Foreskin fibroblast (primary cell): ENCODE measurements at places on chromosomes 16 and 17.
A peak's percentile ranks its signal among the peaks of the same experiment; 100 is the strongest.

DNA sequence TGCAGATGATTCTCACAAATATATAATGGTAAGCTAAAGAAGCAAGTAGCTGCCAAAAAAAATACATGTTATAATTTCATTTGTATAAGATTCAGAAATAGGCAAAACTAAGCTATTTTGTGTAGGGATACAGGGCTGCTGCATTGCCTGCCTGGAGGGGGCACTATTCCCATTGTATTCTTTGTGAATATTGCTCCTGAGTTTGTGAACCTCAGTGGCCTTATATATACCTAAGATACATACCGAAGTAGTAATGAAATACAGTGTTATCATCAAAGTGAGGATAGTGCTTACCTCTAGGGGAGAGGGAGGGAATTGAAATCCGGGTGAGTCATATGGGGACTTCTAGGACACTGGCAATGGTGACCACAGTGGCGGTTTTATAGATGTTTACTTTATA, 53.5 kb downstream of the C17orf58 start:
- peak; percentile 31 for DNase-seq

DNA sequence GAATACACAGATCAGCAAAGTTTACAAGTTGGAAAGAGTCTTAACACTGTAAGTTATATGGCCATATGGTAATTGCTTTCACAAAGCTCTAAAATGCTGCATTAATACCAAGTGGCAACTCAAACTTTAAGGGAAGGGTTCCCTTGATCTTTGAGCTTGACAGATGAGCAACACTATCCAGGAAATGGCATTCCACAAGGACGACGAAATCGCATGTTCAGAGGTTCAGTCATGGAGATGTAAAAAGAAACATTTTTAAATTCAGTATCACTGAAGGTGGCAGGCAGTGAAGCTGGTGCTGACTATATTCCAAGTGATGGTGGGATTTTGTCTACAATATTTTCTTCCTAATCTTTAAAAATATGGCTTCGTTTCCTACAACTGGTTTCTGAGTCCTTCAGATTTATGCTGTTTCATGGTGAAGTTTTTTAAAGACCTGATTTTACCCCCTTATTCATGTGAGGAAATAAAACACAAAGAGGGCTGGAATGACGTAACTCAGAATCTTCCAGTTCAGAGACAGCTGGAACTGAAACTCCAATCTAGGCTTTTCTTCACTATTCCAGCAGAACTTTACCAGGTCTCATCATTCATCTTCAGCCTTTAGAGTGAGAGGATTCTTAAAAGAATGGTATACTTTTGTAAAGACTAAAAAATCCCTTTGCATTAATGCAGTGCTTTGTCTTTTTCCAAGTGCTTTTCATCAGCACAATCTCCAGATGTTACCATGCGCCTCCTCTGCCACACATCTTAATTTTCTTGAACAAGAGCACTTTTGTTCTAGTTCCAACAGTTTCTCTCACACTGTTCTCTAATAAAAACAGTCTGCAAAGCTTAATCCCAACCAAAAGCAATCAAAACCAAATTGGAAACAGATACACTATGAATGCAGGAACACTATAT, 20.2 kb downstream of the CHCT1 start:
- peak; percentile 54 for DNase-seq

- no peak for DNase-seq
These were observed 40.1 kb upstream of the USP7 start for GRCh38 chr16:9003763-9004162.

- no peak for DNase-seq
These were observed 530 bp downstream of the CCL17 start for GRCh38 chr16:57405097-57405496.

- no peak for DNase-seq
These were observed 47.1 kb downstream of the EPN2 start for GRCh38 chr17:19284005-19284959.

DNA sequence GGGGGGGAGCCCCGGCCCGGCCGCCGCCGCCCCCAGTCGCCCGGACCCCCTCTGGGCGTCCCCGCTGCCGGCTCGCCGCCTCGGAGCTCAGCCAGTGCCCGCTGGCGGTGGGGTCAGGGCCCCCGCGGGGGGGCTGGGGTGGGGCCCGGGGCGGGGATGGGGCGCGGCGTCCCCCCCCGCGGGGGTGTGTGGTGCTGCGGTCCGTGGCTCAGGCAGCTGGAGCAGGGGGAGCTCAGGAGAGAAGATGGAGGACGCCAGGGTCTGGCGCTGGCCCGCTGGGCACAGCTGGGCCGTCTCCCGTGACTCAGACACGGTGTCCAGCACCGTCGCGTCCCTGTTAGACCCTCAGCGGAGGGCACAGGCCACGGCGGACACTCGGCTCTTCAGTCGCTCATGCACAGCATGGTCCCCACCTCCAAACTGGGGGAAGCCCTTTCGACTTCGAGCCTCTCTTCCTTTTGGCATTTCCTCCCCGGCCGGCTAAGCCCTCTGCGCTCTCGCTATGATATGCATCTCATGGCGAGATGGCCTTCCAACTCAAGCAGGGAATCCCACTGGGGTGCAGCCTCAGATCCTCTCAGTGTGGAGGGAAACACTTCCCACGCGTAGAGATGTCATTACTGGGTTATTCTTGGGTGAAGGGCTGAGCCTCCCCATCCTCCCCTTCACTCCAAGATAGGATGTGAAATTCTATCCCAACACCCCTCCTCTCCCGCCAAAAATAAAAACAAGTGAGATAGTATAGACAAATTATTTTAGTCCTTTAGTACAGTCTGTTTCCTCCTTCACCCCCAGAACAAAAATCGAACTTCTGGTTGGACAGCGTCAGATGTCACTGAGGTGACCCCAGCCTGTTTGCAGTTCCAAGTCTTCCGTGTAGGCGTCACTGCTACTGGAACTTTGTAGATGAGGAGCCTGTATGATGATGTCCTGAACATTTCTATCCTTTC, 522 bp upstream of the VEZF1 start:
- DNase-seq: peak; percentile 69
